ENCODE measurements at places on chromosomes 2 and 18. TPM values are rescaled to one million over a fixed set of nuclear protein-coding genes. Genes with fewer than 3 reads are reported as not detected.

The MGAT4A gene
- 32.7 TPM for total RNA-seq

The SH3YL1 gene
- total RNA-seq: 48.4 TPM

The E2F6 gene
- 10.1 TPM for total RNA-seq

The SLC16A14 gene
- 2.4 TPM for total RNA-seq

The SLC19A3 gene
- total RNA-seq: not detected

The SERPINB11 gene
- not detected for total RNA-seq

The SCYGR1 gene
- total RNA-seq: not detected

The PLB1 gene
- total RNA-seq: 0.25 TPM

The FRZB gene
- total RNA-seq: 0.10 TPM

The FBXO15 gene
- total RNA-seq: 3.7 TPM

The KCNG2 gene
- total RNA-seq: not detected

The ABCG5 gene
- not detected for total RNA-seq

The CXXC1 gene
- 136 TPM for total RNA-seq

The FEV gene
- total RNA-seq: not detected

The RTKN gene
- 10.5 TPM for total RNA-seq

The UGT1A1 gene
- total RNA-seq: not detected

The STAM2 gene
- 24.6 TPM for total RNA-seq

GRCh38 chr2:125654226-125654625, 1001.7 kb upstream of the GYPC start:
- DNase-seq: no peak

DNA sequence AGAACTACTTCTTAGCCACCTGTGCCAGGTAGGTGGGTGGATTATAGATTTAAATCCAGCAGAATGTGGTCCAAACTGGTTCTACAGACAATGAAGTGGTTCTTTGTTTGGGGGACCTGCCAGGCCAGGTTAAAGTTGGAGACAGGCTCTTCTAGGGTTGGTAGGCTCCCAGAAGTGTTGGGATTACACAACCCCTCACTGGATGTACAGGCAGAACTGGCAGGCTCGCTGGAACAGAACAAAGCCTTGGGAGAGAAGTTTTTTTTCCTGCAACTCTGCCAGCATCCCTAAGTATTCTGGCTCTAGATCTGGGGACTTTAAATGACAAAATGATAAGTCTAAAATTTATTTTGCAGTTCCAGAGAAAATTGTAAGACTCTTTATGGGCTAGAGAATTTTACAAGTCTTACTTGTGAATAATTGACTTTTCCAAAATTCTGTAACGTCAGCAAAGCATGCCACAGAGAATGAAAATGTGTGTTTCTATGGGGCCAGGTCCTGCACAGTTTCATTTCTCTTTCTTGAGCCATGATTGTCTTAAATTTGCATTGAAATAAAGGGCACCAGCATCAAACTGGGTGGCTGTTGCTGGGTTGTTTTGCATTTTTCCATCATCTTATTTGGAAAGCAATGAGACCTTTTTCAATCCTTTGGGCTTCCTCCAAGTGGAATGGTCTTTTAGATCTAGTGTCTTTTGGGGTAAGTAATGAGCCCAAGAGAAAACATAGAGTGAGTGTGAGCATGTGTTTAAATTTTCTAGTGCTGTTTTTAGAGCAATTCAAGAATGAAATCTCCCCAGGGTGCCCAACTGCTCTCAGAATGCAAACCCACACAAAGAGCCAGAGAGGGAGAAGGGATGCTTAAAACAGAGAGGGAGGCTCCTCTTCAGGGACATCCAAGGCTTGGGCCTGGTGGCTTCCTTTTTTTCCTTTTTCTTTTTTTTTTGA, 32.4 kb upstream of the ATL2 start:
- peak; percentile 24 for DNase-seq

DNA sequence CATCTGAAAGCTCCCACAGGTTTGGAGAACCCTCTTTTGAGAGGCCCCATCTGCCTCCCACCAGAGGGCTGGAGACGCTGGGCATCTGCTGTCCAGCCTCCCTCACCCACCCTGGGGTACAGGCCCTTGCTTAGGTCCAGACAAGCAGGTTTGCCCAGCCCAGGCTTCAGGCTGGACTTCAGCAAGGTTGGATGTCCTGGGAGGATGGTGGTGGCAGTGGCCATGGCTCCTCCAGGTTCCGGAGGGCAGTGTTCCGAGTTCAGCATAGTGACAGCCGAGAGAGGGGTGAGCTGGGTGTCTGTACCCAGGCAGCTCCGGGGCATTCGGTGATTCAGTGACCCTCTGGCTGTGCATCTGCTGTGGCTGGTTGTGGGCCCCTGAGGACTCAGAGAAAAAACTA, 58.2 kb upstream of the HDAC4 start:
- DNase-seq: no peak

DNA sequence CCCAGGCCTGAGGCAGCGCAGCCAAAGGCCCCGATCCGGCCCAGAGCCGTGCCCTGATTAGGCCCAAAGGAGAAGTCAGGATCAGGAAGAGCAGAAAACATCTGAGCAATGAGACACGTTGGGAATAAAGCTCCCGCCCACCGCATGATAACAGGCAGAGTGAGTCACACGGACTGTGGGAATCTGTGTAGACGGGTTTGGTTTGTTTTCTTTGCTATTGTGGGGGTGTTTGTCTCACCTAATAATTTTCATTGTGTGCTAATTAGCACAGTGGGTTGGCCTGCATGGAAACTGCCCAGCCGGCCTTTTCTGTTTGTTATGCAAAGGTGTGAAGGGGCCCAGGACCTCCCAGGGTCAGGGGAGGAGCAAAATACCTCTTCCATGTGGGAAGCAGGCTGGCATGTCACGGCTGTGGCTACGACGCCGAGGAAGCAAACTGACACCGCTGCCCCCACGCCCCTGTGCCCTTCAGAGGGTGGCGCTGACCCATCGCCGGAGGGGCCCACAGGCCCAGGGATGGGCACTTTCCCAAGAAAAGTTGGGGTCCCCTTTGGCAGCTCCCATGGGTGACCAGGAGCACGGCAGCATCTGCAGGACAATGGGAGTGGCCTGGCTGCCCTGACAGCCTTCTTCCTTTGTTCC, 68.4 kb upstream of the CTDP1 start:
- DNase-seq: no peak

DNA sequence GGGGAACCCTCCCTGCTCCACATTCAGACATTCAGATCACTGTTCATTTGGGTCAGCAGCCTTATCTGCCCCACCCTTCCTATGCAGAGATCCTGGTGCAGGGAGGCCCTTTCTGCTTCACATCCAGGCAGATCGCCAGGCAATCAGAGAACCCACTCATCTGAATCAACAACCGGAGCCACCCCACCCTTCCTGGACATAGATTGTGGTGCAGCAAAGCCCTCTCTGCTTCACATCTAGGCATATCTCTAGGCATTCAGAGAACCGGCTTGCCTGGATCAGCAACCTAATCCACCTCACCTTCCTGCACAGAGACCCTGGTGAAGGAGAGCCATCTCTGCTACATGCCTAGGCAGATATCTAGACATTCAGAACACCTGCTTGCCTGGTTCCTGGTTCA, 184.5 kb upstream of the CNTNAP5 start:
- no peak for DNase-seq

- DNase-seq: no peak
Measured at GRCh38 chr2:197932374-197932773, 128.0 kb downstream of the PLCL1 start.

GRCh38 chr18:31454066-31454708, 6.6 kb downstream of the DSG3 start:
- DNase-seq: no peak

- DNase-seq: no peak
Measured at GRCh38 chr2:205141381-205141780, 540.9 kb upstream of the NRP2 start.

DNA sequence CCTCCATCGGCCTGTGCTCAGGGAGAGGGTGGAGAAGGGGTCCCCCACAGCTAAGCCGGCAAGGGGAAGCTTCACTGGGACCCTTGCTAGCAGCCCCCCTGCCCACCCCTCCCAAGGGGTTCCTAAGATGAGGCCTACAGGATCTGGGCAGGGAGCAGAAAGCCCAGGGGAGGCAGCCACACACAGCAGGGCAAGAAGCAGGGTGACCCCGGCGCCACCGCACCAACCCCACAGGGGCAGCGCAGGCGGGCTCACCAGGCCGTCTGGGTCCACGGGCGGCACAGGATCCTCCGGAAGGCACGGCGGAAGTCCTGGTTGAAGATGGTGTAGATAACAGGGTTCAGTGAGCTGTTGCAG, 1.8 kb downstream of the ADRA2B start:
- no peak for DNase-seq

DNA sequence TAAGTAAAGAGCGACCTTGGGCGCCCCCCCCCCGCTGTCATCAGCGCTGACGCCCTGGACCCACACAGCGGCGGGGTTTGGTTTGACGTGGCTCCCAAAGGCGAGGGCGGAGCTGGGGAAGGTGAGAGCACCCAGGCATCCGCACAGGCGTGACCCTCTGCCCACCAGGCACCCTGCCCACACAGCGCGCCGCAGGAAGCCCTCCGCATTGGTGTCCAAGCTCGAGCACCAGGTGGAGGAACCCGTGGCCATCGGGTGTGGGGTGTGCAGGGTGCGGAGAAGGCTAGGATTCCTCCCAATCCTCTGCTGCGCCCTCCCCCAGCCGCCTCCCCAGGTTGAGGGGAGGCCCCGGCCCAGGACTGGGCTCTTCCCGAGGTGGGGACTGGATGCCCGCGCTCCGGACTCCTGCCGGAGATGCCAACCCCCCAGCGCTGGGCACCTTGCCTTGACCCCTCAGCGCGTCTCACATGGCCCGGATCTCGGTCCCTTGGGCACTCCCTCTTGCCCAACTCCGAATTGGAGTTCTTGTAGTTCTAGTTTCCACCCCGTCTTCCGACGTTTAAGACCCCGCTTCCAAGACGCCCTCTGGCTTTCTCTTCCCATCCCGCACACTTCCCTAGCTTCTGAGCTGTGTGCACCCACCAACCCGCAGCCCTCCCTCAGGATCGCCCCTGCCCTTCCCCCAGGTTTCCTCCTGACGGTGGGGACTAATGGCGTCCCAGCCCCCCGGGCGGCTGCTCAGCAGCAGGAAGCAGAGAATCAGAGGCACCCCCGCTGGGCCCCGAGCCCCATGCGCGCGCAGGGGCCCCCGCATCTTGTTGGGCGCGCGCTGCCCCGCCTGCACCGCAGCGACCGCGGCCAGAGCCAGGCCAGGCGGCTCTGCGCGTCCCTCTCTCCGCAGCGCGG, 25.9 kb upstream of the RESP18 start:
- DNase-seq: no peak

DNA sequence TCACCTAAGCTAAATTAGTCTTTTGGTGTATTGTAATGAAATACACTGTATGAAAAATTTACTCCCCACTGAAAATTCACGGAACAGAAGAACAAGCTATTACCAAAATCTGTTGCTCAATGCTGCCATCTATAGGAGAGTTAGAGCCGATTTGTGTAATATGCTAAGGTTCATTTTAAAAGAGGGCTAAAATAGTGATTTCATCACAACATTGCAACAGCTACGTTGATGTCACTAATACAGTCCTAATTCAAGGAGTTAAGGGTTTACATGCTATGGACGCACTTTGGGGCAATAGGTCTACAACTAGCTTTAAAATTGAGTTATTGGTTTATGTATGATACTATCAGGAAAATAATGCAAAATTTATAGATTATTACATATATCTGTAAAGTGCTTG, 3.0 kb upstream of the IRS1 start:
- DNase-seq: peak; percentile 79

DNA sequence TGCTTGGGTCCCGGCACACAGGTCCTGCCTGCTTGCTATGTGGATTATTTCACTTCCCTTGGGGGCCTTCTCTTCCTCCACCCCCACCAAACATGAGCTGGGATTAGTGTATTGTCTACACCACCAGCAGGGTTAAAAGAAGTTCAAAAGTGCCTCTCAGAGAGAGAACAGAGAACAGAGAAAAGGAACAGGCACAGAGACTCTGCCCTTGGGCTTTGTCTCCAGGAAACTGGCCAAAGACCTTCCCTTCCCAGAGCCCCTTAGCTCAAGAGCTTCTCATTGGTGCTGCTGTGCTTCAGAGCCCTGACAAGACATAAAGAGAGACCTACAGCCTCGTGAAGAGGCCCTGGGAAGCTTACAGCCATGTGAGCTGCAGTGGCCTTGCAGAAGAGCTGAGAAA, 7.1 kb upstream of the FIGLA start:
- DNase-seq: no peak

- DNase-seq: no peak
Measured at GRCh38 chr2:157785866-157786662, 90.1 kb downstream of the ACVR1 start.

DNA sequence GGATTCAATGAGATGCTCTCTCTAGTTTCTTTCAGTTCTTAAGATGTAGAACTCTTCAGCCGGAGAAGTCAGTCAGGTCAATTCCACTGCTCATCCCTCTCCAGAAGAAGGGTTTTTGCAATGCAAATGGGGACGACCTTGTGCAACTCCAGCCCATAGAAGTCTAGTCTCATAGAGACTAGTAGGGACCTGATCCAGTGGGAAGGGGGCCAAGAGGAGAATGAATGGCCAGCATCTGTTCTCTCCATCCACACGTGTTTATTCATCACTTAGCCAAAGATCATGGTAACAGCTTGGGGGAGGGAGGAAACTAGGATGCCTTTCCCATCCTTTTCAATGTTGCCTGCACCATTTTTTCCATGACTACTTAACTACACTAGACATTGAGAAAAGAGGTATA, 120.2 kb downstream of the LAMA3 start:
- no peak for DNase-seq

DNA sequence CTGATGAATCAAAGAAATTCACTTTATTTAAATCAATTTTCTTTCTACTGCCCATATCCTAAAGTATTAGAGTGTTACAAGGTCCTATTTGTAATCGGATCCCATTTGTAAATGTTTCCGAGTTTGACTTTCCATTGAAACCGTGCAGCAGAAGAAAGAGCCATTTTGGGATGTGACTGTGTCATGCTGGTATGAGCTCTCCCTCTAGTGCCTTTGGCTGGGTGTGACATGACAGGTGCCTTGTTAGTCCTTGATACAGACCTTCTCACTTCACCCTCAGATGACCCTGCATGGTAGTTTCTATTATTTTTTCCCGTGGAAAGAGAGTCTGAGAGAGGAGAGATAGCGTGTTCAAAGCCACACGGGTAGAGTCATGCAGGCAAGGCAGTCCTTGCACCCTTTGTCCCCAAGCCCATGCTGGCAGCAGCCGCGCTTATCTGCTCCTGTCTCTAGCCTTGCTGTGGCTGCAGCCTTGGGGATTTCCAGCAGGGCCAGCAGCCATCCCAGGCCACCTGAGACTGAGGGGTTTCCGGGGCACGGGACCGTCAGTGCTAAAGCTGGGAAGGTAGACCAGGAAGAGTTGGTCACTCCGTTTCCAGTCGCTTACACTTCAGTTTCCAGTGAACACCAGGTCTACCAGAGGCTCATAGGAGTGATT, 21.4 kb downstream of the CHMP1B start:
- DNase-seq: no peak

- no peak for DNase-seq
Measured at GRCh38 chr18:51371929-51372328, 174.4 kb upstream of the MEX3C start.

- no peak for DNase-seq
Measured at GRCh38 chr2:69589973-69590652, 53.4 kb downstream of the AAK1 start.

GRCh38 chr2:241112046-241112445, 10.0 kb upstream of the MTERF4 start:
- DNase-seq: no peak

- peak; percentile 3 for DNase-seq
Measured at GRCh38 chr2:23711979-23712755, 214.8 kb downstream of the ATAD2B start.

GRCh38 chr2:52658598-52658997, 1109.0 kb upstream of the CHAC2 start:
- DNase-seq: no peak

Measured in B cell (primary cell).